ENCODE measurements at places on chromosomes 5 and 9.

GRCh38 chr5:127650022-127650421, 1.1 kb downstream of the CTXN3 start:
- no peak for DNase-seq

DNA sequence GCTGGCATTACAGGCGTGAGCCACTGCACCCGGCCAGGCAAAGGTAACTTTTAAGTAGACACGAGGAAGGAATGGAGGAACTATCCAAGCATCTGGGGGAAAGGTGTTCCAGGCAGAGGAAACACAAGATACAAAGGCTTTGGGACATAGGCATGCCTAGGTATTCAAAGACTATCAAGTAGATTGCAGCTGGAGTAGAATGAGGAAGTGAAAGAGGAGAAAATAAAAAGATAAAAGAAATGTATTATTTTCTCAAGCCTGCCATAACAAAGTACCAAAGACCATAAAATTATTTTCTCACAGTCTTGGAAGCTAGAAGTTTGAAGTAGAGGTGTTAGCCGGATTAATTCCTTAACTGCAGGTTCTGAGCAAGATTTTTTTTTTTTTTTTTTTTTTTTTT, 39.9 kb upstream of the GRIN3A start:
- DNase-seq = no peak

DNA sequence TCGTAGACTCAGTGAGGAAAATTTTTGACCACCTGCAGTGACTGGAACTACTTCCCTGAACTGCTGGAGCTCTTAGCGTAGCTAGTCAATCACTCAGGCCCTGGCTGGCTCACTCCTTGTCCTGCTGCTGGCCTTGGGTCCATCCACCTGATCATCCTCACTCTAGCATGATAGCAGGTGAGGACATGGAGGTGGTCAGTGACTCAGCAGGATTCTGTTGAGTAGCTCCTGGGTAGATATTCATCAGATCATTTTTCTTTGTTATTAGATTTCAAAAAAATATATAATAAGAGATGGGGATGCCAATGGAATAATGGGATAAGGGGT, 25.0 kb upstream of the SEMA4D start:
- DNase-seq = no peak

- DNase-seq = no peak
Observed at GRCh38 chr5:157989296-157989695, 130.4 kb upstream of the CLINT1 start.

- no peak for DNase-seq
Observed at GRCh38 chr9:73231203-73231602, 79.5 kb downstream of the ANXA1 start.

DNA sequence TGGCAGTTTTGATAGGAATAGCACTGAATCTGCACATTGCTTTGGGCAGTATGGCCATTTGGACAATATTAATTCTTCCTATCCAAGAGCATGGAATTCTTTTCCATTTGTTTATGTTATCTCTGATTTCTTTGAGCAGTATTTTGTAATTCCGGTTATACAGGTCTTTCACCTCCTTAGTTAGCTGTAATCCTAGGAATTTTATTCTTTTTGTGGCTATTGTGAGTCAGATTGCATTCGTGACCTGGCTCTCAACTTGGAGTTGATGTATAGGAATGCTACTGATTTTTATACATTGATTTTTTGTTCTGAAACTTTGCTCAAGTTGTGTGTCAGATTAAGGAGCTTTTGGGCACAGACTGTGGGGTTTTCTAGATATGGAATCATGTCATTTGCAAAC, 24.0 kb downstream of the TMEM161B start:
- no peak for DNase-seq

DNA sequence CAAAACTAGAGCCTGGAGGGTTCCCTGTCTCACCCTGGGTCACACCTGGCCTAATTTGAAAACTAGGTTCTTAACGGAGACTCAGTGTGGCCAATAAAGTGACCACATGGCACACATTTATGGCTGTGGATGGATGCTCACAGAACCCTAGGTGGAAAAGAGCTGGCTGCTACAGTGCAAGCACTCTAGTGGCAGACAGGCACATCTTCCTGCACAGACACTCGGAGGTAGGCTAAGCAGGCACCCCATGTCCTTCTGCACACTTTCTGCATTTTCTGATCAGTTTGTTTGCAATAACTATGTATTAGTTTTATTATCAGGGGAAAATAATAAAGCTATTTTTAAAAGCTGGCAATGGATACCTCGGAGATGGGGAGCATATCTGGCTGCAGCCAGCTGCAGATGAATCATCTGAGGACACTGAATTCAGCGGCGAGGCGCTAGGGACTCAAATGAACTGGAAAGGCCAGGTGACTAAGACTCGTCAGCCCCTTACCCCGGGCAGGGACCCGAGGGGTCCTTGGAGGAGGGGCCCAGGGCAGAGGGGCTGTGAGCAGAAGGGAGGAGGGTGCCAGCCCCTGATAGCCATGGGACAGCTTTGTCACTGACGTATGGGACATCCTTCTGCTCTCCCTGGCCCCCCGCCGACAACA, 96.2 kb downstream of the OLFM1 start:
- no peak for DNase-seq

GRCh38 chr5:149990518-149991376, 9.7 kb downstream of the TIGD6 start:
- DNase-seq = peak; percentile 57

- DNase-seq = no peak
Observed at GRCh38 chr5:71778678-71779276, 59.7 kb downstream of the CARTPT start.

DNA sequence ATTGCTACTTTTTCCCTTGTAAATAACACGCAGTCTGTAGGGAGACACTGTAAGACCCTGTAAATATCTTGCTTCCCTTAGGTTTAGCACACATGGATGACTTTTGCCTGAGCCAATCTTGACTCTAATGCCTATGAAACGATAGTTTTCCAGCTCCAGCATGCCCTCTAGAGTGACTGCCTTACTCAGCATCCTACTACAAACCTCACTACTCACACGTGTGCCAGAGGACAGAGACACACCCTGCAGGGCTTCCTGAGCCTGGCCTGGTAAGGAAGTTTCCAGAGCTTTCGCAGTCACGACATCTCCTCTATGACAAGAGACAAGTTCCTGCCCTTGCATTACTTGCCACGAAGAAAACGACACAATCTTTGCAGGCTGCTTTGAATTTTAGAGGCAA, 138.1 kb downstream of the ATPSCKMT start:
- no peak for DNase-seq

- DNase-seq = no peak
Observed at GRCh38 chr9:126297661-126298060, 29.0 kb upstream of the MVB12B start.
